Esophagus squamous epithelium (tissue), 5 donors: ENCODE measurements at places on chromosomes 16 and 17.

GRCh38 chr17:36946726-36947091 is 2.0 kb upstream of the AATF start:
- no peak for DNase-seq

DNA sequence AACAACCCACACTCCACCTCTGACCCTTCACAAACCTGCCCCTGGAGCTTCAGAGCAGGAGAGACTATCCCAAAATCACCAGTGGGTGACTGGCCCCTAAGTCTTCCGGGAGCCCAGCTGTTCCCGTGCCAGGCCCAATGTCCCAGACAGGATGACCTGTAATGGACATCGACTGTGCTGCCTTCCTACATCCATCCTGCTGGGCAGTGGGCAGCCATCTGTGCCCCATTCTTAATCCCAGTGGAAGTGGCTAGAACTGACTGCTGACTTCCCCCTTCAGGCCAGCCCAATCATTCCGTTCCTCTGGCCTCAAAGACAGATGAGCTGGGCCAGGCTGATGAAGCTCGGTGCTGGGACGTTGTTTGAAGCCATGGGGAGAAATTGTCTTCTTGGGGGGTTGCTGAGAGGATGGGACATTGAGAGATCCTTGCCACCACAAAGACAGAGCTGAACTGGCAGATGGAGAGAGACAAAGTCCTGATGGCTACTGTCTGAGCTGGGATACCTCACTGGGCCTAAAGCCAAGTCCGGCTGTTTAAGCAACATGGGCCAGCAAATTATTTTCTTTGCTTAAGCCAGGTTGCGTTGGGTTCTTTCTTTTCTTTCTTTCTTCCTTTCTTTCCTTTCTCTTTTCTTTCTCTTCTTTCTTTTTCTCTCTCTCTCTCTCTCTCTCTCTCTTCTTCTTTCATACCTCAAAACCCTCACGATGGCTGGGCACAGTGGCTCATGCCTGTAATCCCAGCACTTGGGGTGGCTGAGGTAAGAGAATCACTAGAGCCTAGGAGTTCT is 17.9 kb upstream of the ALOX15B start:
- DNase-seq, result no peak

GRCh38 chr16:28585674-28586073 is 11.2 kb downstream of the SULT1A2 start:
- no peak for DNase-seq

GRCh38 chr17:79749156-79749815 is 18.5 kb downstream of the ENPP7 start:
- no peak for DNase-seq

DNA sequence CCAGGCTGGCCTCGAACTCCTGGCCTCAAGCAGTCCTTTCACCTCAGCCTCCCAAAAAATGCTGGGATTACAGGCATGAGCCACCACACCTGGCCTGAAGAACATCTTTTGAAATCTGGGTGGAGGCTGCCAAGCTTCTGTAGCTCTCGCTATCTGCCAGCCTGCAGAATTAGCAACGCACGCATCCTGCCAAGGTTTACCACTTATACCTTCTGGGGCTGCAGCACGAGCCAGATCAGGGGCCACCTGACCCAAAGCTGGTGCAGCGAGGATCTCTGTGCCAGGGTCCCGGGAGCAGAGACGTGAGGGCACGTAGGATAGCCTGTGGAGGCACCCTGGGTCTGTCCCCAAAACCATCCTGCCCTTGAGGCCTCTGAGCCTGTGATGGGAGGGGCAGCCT is 22.2 kb downstream of the SLC38A8 start:
- no peak for DNase-seq

DNA sequence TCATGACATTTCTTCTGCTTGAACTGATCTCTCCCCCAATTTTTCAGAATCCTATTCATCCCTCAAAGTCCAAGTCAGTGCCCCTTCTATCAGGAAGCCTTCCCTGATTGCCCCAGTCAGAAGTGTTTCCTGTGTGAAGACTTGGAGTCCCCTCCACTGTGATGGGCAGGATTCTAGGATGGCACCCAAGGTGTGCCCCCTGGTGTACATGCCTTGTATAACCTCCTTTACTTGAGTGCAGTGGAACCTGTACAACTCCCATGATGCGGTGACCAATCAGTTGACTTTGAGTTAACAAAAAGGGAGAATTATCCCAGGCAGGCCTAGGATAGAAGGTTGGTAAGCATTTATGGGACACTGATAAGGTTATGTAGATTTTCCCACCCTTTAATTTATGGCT is 23.4 kb downstream of the MYH13 start:
- no peak for DNase-seq

DNA sequence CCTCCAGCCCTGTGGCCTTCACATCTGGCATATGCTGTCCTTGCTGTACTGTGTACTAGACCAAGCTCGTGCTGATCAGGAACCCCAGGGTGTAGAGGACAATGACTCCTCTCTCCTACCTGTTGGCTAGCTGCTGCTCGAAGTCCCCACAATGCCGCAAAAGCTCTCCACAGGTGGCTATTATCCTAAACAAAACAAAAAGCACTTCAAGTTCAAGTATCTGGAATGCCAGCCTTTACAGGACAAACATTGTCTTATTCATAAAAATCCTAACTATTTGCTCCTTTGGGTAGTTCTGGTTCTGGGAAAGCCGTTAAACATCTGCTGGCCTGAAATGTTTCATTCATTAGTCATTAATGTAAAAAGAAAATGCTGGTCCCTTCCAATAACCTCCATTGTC is 42.8 kb downstream of the COG7 start:
- no peak for DNase-seq

DNA sequence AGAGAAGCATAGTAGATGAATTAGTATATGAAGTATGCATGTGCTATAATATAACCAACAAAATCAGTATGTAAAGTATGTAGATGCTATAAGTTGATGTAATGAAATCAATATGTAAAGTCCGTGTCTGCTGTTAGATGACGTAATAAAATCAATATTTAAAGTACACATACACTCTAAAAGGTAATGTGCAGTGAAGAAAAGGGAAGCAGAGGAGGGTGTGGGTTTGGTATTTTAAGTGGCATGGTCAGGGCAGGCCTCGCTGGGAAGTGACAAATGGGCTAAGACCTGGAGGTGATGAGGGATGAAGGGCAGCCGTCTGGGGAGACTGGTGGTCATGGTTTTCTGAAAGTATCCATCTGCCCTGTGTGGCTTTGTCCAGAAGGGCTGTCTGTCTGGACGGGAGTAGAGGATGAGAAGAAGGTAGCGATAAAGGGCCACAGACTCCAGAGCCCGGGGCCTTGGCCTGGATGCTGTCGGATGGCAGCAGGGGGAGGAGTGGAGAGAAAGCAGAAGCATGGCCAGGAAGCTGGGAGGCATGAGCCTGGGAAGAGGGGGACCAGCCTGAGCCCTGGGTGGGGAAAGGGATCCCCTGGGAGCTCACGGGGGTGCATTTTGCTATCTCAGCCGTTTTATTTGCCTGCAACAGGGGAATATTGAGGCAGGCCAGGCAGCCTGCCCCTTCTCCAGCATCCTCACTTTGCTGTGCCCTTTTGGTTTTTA is 121.6 kb downstream of the NTN1 start:
- no peak for DNase-seq

- no peak for DNase-seq
These were observed 25.9 kb downstream of the GRIN2C start for GRCh38 chr17:74833501-74834377.

GRCh38 chr17:22268912-22269220 is 576.5 kb downstream of the KCNJ18 start:
- DNase-seq, result no peak

- DNase-seq, result no peak
These were observed 22.6 kb upstream of the NF1 start for GRCh38 chr17:31072186-31072585.

DNA sequence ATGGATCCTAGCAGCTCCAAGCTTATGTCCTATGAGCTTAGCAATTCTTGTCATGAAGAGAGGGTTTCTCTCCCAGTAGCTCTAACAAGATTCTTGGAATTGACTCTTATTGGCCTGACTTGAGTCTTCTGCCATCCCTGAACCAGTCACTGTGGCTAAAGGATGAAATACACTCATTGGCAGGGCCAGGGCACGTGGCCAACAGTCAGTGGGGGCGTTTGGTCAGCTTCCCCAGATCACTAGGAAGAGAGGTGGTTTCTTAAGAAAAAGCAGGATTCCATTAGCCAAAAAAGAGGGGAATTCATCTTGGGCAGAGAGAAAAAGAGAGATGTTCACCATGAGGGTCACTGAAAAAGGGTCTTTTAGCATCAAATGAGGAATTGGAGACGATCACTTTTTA is 363.2 kb downstream of the SNX29 start:
- DNase-seq, result no peak

GRCh38 chr17:17181666-17182597 is 24.2 kb downstream of the PLD6 start:
- DNase-seq, result no peak

- no peak for DNase-seq
These were observed 26.9 kb downstream of the ADCY9 start for GRCh38 chr16:4089251-4089810.

DNA sequence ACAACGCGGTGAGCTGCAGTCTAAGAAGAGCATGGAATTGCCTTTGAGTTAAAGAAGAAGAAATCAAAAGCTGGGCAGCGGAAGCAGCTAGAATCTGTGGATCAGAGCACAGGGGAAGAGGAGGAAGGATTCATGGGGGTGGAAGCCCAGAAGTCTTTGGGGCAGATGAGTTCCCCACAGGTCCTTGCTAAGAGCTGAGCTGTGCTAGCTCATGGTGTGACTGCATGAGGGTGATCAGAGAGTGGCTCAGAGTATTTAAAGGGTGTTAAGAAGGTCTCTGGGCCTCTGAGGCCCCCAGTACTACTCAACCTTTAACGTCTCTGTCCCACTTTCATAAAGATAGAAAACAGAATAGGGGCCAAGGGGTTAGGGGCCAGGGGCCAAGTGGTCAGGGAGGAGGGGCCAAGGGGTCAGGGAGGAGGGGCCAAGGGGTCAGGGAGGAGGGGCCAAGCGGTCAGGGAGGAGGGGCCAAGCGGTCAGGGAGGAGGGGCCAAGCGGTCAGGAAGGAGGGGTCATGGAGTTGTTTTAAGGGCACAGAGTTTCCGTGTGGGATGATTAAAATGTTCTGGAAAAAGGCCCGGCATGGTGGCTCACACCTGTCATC is 12.0 kb upstream of the TRPV3 start:
- no peak for DNase-seq

DNA sequence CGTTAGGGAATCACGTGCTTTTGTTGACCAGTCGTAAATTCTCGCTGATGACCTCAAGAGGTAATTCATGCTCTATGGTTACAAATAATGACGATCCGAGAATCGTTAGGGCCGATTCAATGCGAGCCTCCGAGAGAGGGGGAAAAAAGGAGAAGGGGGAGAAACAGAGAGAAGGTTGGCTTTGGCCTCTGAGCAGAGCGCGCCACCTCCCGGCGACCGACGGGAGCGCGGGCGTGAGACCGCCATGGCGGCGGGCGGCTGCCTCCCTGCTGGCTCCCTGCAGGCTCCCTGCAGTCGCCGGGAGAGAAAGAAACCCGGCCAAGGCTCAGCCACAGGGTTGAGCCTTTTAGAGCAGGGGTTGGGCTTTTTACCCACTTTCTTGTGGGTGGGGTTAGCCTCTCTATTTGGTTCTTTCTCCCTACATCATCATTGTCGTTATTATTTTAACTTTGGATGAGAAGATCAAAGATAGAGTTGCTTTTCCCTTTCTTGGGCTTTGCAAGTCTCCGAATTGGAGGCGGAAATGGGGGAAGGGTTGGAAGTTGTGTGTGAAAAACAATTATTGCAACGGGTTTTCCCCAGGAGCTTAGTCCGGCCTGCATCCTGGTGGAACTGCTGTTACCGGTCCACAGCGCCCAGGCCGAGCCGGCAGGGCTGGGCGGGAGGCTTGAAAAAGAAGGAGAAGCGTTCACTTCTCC is 410 bp upstream of the HOXB5 start:
- DNase-seq, result no peak

- peak; percentile 44 for DNase-seq
These were observed 5.4 kb upstream of the ZNF213 start for GRCh38 chr16:3129137-3130131.

DNA sequence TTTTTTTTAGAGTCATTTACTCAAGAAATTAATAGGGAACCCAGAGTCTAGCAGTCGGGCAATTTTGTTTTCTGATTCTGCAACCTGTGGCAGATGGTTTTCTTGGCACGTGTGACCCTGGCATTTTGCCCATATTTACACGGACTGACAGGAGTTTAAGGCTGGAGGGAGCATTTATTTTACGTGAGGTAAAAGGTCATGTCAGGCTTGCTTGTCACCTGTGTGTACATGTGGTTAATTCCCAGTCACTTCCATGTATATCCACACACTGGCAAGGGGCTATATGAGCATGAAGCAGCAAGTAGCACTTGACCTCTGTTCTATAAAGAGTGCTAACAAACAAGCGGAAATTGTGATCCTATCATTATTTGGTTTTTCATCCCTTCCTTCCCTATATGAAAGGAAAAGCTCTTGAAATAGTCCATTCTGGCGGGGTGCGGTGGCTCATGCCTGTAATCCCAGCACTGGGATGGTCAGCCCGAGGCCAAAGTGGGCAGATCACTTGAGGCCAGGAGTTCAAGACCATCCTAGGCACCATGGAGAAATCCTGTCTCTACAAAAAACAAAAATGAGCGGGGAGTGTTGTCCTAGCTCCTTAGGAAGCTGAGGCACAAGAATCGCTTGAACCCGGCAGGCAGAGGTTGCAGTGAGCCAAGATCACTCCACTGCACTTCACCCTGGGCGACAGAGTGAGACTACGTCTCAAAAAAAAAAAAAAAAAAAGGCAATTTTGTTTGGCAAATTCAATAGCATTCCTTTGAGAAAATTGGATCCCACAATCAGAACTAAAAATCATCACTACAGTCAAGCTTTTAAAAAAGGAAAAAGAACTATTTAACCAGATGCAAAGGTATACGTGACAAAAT is 2.1 kb downstream of the SPAG9 start:
- no peak for DNase-seq

GRCh38 chr17:82840431-82840831 is 609 bp upstream of the ZNF750 start:
- no peak for DNase-seq

- DNase-seq, result no peak
These were observed 50.5 kb downstream of the DYNLRB2 start for GRCh38 chr16:80591071-80591915.

DNA sequence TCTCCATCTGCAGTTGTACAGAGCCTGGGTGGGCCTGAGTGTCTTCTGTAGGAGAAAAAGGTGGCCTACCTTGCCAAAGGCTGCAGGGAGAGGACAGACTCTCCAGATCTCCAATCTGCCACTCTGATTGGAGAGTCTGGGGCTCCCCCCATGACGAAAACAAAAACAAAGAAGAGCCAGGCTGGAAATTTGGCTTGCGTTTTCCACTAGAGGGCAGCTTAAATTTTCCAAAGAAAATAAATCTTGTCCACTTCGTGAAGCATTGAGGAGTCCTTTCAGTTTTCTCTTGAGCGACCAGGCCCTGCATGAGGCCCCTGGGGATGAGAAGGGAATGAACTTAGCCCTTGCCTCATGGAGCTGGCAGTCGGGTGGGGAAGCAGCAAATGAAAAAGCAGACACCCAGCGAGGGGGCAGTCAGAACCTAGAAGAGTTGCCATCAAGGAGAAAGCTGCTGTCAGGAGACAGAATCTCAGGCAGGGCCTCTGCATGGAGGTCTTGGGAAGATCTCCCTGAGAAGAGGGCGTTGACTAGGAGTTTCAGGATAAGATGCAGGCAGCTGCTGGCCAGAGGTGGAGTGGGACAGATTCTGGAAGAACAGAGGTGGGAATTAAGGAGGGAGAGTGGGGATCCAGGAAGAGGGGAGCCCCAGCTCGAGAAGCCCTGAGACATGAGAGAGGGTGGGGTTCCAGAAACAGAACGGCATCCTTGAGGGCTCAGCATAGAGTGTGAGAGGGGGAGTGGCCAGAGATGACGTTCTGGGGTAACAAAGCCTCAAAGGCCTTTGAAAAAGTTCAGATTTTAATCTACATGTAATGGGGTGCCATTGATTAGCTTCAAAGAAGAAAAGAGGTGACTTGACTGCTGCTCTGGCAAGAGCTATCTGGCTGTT is 8.4 kb upstream of the SHCBP1 start:
- DNase-seq, result no peak
